Type B pancreatic cell (in vitro differentiated cells): ENCODE measurements at places on chromosomes 16 and 17. TPM values are rescaled to one million over a fixed set of nuclear protein-coding genes. Genes with fewer than 3 reads are reported as not detected.

SLC12A3 gene
- total RNA-seq: 0.31 and 4.2 TPM in 2 replicates

NBR1 gene
- total RNA-seq: 60.8 and 65.9 TPM in 2 replicates

METRNL gene
- 76.2 and 145 TPM in 2 replicates for total RNA-seq

NPTX1 gene
- total RNA-seq: 1.7 and 4.7 TPM in 2 replicates

KRT24 gene
- total RNA-seq: 0.43 TPM in 1 of 2 replicates, not detected in the other

PLD6 gene
- 0.43 and 1.5 TPM in 2 replicates for total RNA-seq

FLOT2 gene
- 73.1 and 90.6 TPM in 2 replicates for total RNA-seq

TMIGD1 gene
- 0.24 TPM in 1 of 2 replicates, not detected in the other for total RNA-seq

CTRL gene
- total RNA-seq: 0.59 and 1.4 TPM in 2 replicates

SLC16A13 gene
- total RNA-seq: 13.5 and 15.5 TPM in 2 replicates

ITGAE gene
- 21.0 and 28.8 TPM in 2 replicates for total RNA-seq

SHISA6 gene
- 2.4 and 5.0 TPM in 2 replicates for total RNA-seq

IRX5 gene
- 21.5 and 29.1 TPM in 2 replicates for total RNA-seq

SAMD14 gene
- 2.2 and 14.1 TPM in 2 replicates for total RNA-seq

HAP1 gene
- 4.3 and 11.6 TPM in 2 replicates for total RNA-seq

SPATA22 gene
- not detected in 2 replicates for total RNA-seq

CDH1 gene
- 190 and 544 TPM in 2 replicates for total RNA-seq

DHRS11 gene
- total RNA-seq: 30.0 and 60.0 TPM in 2 replicates

NUDT16L1 gene
- 36.7 and 37.7 TPM in 2 replicates for total RNA-seq

ITPRIPL2 gene
- total RNA-seq: 29.5 and 39.2 TPM in 2 replicates

COQ7 gene
- 18.2 and 21.7 TPM in 2 replicates for total RNA-seq

SLC38A8 gene
- total RNA-seq: not detected in 2 replicates

TMEM235 gene
- total RNA-seq: 0.43 TPM in 1 of 2 replicates, not detected in the other

MPV17L gene
- 7.6 and 11.5 TPM in 2 replicates for total RNA-seq

GALK1 gene
- total RNA-seq: 33.0 and 59.8 TPM in 2 replicates

SLC22A31 gene
- 2.9 and 5.3 TPM in 2 replicates for total RNA-seq

SPNS3 gene
- 0.31 and 0.34 TPM in 2 replicates for total RNA-seq

CRISPLD2 gene
- 17.8 and 57.2 TPM in 2 replicates for total RNA-seq

CFAP97D1 gene
- total RNA-seq: not detected in 2 replicates

KCNJ12 gene
- total RNA-seq: 0.59 and 2.2 TPM in 2 replicates

C1QTNF8 gene
- not detected in 2 replicates for total RNA-seq

IFT20 gene
- 43.6 and 55.2 TPM in 2 replicates for total RNA-seq

SLFN14 gene
- not detected in 2 replicates for total RNA-seq

CA7 gene
- 0.70 and 1.2 TPM in 2 replicates for total RNA-seq

KRT14 gene
- total RNA-seq: 0.19 and 0.64 TPM in 2 replicates

GNGT2 gene
- total RNA-seq: 0.34 TPM in 1 of 2 replicates, not detected in the other

PDILT gene
- not detected in 2 replicates for total RNA-seq

ALOXE3 gene
- 0.14 TPM in 1 of 2 replicates, not detected in the other for total RNA-seq

FOXL1 gene
- total RNA-seq: 1.5 and 2.2 TPM in 2 replicates

EIF1 gene
- total RNA-seq: 677 and 972 TPM in 2 replicates

SLC9A5 gene
- 1.0 and 4.4 TPM in 2 replicates for total RNA-seq
